ENCODE measurements at places on chromosomes 7 and 10.

- no peaks in the 10 kb centered on the region for H3K27me3 ChIP-seq
- no peak for DNase-seq
- no peak overlapping the region for H3K4me3 ChIP-seq
- peaks cover 2% of the 10 kb centered on the region for H3K4me1 ChIP-seq
Observed at GRCh38 chr10:59098831-59099452, 77.5 kb upstream of the PHYHIPL start.

GRCh38 chr7:43640679-43641078 is 57.8 kb downstream of the STK17A start:
- no peak for DNase-seq
- peaks cover 9% of the 10 kb centered on the region for H3K4me1 ChIP-seq
- no peaks in the 10 kb centered on the region for H3K27me3 ChIP-seq
- H3K36me3 ChIP-seq, result peaks cover 3% of the 10 kb centered on the region
- H3K4me3 ChIP-seq, result no peak overlapping the region

GRCh38 chr7:47817917-47818316 is 130.3 kb downstream of the PKD1L1 start:
- no peak overlapping the region for H3K4me3 ChIP-seq
- peaks cover 3% of the 10 kb centered on the region for H3K4me1 ChIP-seq
- peak; percentile 62 for DNase-seq
- H3K36me3 ChIP-seq, result no peaks in the 10 kb centered on the region

- no peaks in the 10 kb centered on the region for H3K4me1 ChIP-seq
- peaks cover 48% of the 10 kb centered on the region for H3K36me3 ChIP-seq
Observed at GRCh38 chr10:125756853-125757487, 18.7 kb downstream of the MMP21 start.

DNA sequence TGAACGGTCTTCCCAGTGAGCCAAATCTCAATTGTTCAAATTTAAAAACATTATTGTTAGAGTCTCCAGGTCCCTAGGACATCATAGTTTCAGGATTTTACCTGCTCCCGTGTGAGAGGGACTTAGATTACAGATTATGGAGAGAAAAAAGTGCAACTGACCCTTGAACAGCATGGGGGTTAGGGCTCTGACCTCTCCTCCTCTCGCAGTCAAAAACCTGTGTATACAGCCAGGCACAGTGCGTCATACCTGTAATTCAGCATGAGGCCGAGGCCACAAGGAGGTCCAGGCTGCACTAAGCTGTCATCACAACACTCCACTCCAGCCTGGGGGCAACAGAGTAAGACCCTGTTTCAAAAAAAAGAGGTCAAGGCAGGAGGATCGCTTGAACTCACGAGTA is 25.5 kb downstream of the BAZ1B start:
- no peak overlapping the region for H3K4me3 ChIP-seq
- DNase-seq, result no peak
- H3K27ac ChIP-seq, result no peak overlapping the region
- H3K36me3 ChIP-seq, result peaks cover 99% of the 10 kb centered on the region
- H3K4me1 ChIP-seq, result no peaks in the 10 kb centered on the region
- H3K27me3 ChIP-seq, result no peaks in the 10 kb centered on the region

- no peak overlapping the region for H3K4me3 ChIP-seq
- no peak for DNase-seq
- no peaks in the 10 kb centered on the region for H3K4me1 ChIP-seq
- no peaks in the 10 kb centered on the region for H3K27me3 ChIP-seq
- H3K36me3 ChIP-seq, result no peaks in the 10 kb centered on the region
Observed at GRCh38 chr7:54796150-54796549, 37.1 kb upstream of the SEC61G start.

DNA sequence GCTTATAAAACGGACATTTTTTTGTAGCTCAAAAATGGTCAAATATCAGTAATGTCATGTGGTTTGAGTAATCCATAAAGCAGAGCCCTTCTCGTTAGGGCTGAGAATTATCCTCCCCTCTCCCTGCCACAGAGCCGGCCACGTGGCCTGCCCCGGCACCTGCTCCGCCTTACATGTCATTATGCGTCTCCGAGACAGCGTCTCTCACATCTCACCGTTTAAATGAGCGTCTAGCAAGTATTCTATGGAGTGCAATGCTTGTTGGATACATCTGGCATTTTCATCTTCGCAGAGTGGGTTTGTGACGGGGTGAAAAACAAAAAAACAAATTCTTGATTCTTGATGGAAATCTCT is 86.1 kb downstream of the CUX1 start:
- H3K4me3 ChIP-seq, result no peak overlapping the region
- H3K27me3 ChIP-seq, result no peaks in the 10 kb centered on the region
- peaks cover 37% of the 10 kb centered on the region for H3K4me1 ChIP-seq
- peak overlapping the region; percentile 67 for H3K27ac ChIP-seq
- no peaks in the 10 kb centered on the region for H3K36me3 ChIP-seq
- no peak for DNase-seq

DNA sequence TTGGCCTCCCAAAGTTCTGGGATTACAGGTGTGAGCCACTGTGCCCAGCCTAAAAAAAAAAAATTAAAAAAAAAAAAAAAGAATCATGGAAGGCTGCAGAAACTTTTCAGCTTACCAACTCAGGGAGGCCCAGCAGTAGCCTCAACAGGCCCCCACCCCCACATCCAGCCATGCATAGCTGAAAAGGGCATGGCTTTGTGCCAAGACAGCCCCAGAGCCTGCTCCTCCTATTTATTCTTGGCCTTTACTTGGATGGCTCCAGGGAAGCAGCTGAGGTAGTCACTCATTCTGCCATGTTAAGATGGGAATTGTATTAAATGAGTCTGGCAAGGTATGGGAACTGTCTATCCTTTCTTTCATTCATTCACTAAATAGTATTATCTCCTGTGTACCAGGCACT is 13.7 kb upstream of the CNNM2 start:
- DNase-seq, result no peak
- no peak overlapping the region for H3K27ac ChIP-seq
- no peaks in the 10 kb centered on the region for H3K4me1 ChIP-seq
- no peaks in the 10 kb centered on the region for H3K36me3 ChIP-seq
- H3K4me3 ChIP-seq, result no peak overlapping the region

DNA sequence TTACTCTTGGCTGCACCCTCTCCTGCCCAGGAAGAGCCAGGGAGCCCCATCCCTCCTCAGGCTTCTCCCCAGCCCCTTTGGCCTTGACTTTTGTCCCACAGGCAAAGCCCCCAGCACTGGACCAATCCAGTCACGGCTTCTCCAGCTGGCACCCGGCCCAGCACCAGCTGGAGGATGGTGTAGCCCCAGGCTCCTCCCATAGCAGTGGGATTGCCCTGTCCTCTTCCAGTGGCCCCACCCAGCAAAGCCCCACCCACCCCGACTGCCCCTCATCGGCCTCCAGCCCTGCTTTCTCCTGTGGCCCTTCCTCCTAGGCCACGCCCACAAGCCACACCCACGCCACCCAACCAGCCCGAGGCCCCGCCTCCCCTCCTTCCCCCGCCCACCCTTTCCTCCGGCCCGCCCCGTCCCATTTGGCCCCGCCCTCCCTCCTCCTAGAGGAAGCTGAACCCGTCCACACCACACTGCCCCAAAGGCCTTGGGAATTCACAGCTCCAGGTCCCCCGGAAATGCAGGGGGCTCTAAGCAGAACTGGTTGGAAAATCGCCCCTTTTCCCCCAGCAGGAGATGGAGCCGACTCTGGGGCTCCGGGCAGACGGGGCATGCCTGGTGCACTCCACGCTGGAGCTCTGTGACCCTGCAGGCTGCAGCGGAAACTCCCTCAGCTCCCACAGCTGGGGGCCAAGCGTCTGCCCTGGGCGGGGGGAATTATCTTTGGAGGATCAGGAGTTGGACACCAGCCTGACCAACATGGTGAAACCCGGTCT is 25.2 kb downstream of the GET4 start:
- H3K27me3 ChIP-seq, result no peaks in the 10 kb centered on the region
- H3K27ac ChIP-seq, result no peak overlapping the region
- peaks cover 11% of the 10 kb centered on the region for H3K36me3 ChIP-seq
- no peak overlapping the region for H3K4me3 ChIP-seq
- no peak for DNase-seq

- peak overlapping the region; percentile 77 for H3K4me3 ChIP-seq
- H3K4me1 ChIP-seq, result peaks cover 3% of the 10 kb centered on the region
- H3K27me3 ChIP-seq, result no peaks in the 10 kb centered on the region
- H3K36me3 ChIP-seq, result no peaks in the 10 kb centered on the region
Observed at GRCh38 chr10:114632869-114633715, 25.0 kb downstream of the ABLIM1 start.

DNA sequence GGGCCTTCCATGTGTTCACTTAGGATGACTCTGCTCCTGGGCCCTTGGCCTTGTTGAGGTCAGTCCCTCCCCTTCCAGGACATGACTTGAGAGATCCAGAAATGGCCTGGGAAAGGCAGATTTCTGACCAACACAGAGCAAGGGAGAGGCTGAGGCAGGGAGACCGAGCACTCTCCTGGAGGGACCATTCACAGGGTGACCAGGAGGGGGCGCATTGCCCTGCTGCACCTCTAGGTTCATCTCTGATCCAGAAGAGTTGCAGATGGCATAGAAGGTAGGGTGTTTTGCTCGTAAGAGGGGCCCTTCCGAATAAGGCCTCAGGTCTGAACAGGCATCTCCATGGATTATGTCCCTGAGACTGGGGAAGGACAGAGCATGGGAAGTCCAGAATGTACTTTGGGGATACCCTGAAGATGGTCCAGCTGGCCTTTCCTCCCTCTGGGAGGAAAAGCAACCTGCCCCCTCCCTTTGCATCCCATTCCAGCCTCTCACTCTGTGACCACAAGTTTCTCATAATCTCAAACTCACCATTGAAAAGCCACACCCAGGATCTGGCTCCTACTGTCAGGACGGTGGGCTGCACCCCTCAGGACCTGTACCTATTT is 6.6 kb downstream of the DMBT1 start:
- no peak overlapping the region for H3K27ac ChIP-seq
- no peaks in the 10 kb centered on the region for H3K36me3 ChIP-seq

- H3K4me1 ChIP-seq, result peaks cover 18% of the 10 kb centered on the region
- no peaks in the 10 kb centered on the region for H3K36me3 ChIP-seq
- H3K4me3 ChIP-seq, result no peak overlapping the region
- no peak for DNase-seq
Observed at GRCh38 chr7:47471831-47472230, 110.1 kb downstream of the TNS3 start.

GRCh38 chr7:35446091-35446490 is 192.2 kb upstream of the TBX20 start:
- no peaks in the 10 kb centered on the region for H3K27me3 ChIP-seq
- no peak for DNase-seq
- H3K27ac ChIP-seq, result no peak overlapping the region
- no peaks in the 10 kb centered on the region for H3K4me1 ChIP-seq
- no peak overlapping the region for H3K4me3 ChIP-seq

GRCh38 chr10:101897633-101898032 is 54.0 kb upstream of the KCNIP2 start:
- no peaks in the 10 kb centered on the region for H3K4me1 ChIP-seq
- no peaks in the 10 kb centered on the region for H3K27me3 ChIP-seq
- no peaks in the 10 kb centered on the region for H3K36me3 ChIP-seq

DNA sequence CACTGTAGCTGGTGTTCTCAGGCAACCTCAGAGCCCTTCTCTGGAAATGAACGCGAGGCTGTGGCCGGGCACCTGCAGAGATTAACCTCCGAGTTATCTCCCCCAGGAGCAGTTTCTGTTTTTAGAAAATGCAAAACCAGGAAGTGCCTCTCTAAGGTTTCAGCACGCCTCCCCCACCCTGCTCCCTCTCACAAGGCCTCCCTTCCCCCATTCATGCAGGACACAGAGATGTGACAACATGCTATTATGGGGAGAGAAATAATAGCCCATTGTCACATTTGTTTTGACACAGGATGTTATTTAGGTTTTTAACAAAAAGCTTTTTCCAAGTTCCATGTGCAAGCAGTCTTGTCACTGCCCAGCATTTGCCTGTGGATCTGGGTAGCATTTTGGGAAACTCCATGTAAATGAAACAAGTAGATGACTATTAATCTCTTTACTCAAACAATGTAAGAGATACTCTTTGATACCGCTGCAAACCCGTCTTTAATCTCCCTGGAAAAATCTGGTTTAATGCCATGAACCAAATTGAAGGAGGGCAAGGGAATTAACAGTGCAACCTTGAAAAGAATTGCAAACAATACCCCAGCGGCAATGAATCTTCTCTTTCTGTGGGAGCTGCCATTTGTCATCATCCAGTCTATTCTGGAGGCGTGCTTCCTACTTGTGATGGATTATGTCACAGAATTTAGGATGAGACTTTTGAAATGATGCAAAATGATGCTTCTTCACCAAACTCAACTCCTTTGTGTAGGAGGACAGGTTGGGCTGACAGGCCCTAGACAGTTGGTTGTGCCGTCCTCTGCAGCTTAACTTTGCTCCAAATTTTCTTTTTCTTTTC is 86.5 kb upstream of the NMT2 start:
- no peaks in the 10 kb centered on the region for H3K27me3 ChIP-seq
- DNase-seq, result no peak
- no peak overlapping the region for H3K27ac ChIP-seq
- H3K4me1 ChIP-seq, result no peaks in the 10 kb centered on the region
- H3K36me3 ChIP-seq, result no peaks in the 10 kb centered on the region
- no peak overlapping the region for H3K4me3 ChIP-seq

GRCh38 chr7:27299861-27300260 is 57.3 kb downstream of the EVX1 start:
- H3K27ac ChIP-seq, result no peak overlapping the region
- H3K36me3 ChIP-seq, result no peaks in the 10 kb centered on the region
- no peaks in the 10 kb centered on the region for H3K27me3 ChIP-seq
- DNase-seq, result no peak
- H3K4me3 ChIP-seq, result no peak overlapping the region
- H3K4me1 ChIP-seq, result no peaks in the 10 kb centered on the region

GRCh38 chr7:95840953-95841950 is 68.9 kb downstream of the DYNC1I1 start:
- DNase-seq, result no peak
- no peaks in the 10 kb centered on the region for H3K27me3 ChIP-seq
- no peak overlapping the region for H3K27ac ChIP-seq
- no peaks in the 10 kb centered on the region for H3K36me3 ChIP-seq
- no peak overlapping the region for H3K4me3 ChIP-seq
- no peaks in the 10 kb centered on the region for H3K4me1 ChIP-seq

DNA sequence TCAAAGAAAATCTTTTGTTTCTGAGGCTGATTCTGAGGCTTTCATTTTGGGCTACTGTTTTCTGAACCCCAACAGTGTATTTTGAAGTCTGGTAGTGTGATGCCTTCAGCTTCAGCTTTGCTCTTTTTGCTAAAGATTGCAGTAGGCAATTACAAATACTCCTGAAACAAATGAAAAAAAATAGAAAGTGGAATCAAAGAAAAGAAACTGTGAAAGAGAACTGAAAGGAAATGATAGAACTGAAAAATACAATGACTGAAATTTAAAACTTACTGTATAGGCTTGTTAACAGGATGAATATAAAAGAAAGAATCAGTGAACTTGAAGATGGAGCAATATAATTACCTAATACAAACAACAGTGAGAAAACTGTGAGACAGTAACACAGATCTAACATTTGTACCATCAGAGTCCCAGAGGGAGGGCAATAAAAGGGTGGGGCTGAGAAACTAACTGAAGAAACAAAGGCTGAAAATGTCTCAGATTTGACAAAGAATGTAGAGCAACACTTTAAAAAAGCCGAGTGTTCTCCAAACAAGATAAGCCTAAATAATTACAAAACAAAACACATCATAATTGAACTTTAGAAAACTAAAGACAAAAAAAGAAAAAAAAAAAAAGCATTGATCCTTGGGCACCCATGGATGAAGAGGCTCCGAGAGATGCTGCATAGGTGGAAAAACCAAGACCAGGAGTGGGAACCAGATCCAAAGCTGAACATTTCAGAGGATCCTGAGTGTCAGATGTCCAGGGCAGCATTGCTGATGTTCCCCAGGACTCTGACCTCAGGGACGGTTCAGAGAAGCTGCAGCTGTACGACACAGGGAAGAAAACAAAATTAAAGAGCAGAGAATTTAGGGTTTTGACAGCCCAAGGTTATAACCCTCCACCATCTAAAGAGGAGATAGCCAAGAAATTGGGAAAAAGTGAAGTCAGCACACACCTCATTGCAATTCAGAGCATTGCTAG is 223.2 kb upstream of the IGFBP3 start:
- H3K4me3 ChIP-seq, result no peak overlapping the region
- H3K27me3 ChIP-seq, result no peaks in the 10 kb centered on the region
- peak overlapping the region; percentile 9 for H3K27ac ChIP-seq
- H3K4me1 ChIP-seq, result peaks cover 9% of the 10 kb centered on the region
- DNase-seq, result no peak
- H3K36me3 ChIP-seq, result no peaks in the 10 kb centered on the region

All from ascending aorta (tissue), 2 donors.